CD4-positive, alpha-beta T cell treated with Interleukin-15 for 4 hours (primary cell): ENCODE measurements at places on chromosomes 5 and 9.

DNA sequence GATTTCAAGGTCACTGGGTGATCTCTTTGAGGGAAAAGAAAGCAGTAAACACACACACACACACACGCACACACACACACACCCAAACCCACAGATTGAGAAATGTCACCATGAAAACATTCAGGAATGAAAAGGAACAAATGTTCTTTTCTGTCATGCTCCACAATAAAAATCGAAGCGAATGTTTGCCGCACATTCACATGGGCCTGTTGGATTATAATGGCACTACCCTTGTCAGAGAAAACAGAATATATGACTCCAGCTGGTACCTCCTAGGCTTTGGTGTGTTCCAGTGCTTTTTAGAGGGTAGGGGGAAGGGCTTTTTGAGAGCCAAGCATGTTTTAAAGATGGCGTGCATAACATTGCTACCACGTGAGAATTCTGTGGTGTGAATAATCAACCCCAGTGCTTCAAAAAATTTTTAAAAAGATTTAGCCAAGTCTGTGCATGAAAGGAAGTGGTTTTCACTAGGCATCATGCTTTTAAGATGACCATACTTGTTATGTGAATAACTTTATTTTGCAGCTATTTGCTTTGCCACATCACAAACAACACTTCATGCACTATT is 120.8 kb upstream of the ZNF608 start:
- no peak for DNase-seq

GRCh38 chr5:86613455-86613854 is 4.3 kb upstream of the COX7C start:
- DNase-seq = no peak

DNA sequence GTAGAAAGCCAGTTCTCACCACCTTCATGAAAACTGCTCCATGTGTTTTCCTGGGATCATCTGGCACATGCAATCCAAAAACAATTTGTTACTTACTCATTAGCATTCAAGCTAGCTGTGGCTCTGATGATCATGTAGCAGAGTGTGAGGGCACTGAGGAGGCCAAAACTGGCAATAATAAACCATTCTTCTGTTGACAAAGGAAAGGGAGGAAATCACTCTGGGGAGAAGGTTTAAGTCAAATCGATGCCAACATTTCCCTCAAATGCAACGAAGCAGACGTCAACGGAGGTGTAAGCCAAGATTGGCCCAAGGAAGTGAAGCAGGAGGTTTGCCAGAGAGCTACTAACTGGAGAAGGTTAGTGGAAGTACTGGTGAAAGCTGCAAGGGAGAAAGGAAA is 55.7 kb upstream of the TBC1D9B start:
- DNase-seq = no peak

- no peak for DNase-seq
These were observed 37.9 kb downstream of the ARHGEF28 start for GRCh38 chr5:73663860-73664240.
